ENCODE measurements at places on chromosomes 2 and 18.

DNA sequence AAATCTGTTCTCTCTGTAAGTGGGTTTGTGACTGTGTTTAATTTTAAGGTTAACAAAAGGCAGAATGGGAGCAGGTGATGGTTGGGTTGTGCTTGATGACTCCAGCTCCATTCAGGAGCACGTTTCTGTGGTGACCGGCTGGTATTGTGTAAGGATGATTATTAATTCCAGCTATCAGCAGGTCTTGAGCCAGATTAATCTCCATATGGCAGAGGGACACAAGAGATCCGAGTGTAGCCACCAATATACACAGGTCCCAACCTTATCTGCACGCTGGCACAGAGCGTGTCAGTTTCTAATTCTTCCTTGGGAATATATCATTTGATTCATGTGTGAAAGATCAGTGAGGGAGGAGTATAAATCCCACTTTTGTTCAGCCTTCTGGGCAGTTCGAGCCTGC, 199.0 kb upstream of the DCC start:
- DNase-seq: no peak

DNA sequence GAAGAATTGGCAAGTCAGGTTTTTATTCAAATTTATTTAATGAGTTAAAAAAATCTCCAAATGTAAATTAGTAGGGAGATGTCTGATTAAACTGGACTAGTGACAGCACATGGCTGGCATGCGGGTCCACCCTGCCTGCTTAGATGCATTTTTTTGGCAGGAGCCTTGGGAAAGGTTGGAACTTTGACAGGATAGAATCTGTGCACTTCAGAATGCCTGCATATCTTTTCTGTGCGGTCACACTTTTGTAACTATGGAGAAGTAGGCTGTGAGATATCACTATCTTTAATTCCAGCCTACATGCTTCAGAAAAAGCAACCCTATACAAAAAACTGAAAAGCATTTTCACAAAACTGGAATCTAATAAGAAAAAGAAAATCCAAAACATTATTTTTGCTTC, 317.8 kb downstream of the MBD2 start:
- no peak for DNase-seq

- no peak for DNase-seq
Measured at GRCh38 chr18:55355223-55355622, 232.8 kb downstream of the TCF4 start.

- peak; percentile 75 for DNase-seq
Measured at GRCh38 chr2:207768168-207768865, 1.4 kb downstream of the FZD5 start.

GRCh38 chr2:120310136-120310535, 35.8 kb upstream of the INHBB start:
- DNase-seq: peak; percentile 76

- no peak for DNase-seq
Measured at GRCh38 chr2:182133195-182133891, 147.7 kb downstream of the PPP1R1C start.

GRCh38 chr2:66581339-66582103, 146.6 kb downstream of the MEIS1 start:
- DNase-seq: peak; percentile 83

GRCh38 chr2:239294571-239295054, 106.2 kb downstream of the HDAC4 start:
- peak; percentile 26 for DNase-seq

DNA sequence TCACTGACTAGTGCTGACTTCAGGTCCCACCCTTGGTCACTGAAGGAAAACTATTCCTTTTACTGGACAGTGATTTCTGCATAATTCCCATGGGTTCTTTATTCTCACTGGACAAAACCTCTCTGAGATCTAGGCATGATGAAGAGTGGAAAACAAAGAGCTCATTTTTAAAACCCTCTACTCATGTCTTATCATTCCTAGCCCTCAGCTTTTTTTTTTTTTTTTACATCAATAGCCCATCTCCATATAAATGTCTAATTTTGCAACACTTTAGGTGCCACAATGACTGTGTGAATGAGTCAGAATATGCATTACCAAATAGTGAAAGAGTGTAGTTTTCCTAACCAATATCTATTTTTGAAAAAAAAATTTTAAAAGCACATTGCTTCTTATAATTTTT, 74.8 kb downstream of the TCF4 start:
- DNase-seq: no peak

- no peak for DNase-seq
Measured at GRCh38 chr2:7685342-7686015, 768.3 kb downstream of the RNF144A start.

DNA sequence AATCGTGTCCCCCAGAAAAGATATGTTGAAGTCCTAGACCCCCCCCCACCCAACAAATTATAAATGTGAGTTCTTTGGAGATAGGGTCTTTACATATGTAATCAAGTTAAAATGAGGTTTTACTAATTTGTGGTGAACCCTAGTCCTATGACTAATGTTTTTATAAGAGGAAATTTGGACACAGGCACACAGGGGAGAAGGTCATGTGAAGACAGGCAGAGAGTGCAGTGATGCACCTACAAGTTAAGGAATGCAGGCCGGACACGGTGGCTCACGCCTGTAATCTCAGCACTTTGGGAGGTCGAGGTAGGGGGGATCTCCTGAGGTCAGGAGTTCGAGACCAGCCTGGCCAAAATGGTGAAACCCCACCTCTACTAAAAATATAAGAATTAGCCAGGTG, 5.8 kb upstream of the PMAIP1 start:
- DNase-seq: peak; percentile 5

GRCh38 chr2:28394331-28394877, 1.7 kb downstream of the FOSL2 start:
- DNase-seq: no peak

DNA sequence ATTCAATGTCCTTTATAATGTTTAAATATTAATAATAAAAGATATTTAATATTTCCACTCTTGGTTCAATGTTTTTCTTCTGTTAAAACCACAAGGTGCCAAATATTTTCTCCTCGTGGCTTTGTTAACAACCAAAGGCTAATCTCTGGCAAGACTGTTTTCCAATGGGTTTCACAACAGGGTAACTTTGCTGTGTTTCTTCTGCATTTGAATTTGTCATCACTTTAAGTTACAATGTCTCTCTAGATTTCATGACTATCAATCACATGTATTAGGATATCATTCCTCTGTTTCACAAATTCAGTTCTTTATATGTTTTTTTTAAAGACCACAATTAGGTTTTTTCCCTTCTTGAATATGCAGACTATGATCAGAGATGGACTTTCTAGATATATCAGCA, 469.8 kb upstream of the ACVR2A start:
- DNase-seq: no peak

- DNase-seq: no peak
Measured at GRCh38 chr2:120108749-120109148, 95.9 kb downstream of the EPB41L5 start.

DNA sequence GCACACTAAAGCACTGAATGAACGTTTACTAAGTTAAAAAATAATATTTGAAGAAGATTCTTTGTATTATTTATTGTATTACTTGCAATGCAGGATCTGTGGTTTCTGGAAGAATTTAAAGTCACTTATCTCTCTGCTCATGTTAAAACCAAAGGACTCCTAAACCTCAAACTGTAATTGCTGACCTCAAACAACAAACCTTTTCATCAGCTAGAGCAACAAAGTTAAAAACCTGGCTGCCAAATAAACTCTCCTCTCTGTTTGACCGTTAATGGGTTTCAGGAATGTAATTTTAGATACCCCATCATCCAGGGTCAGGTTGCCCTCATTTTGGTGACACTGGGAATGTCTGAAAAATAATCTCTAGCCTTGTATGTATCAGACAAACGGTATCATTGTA, 239.1 kb downstream of the TGIF1 start:
- peak; percentile 10 for DNase-seq

DNA sequence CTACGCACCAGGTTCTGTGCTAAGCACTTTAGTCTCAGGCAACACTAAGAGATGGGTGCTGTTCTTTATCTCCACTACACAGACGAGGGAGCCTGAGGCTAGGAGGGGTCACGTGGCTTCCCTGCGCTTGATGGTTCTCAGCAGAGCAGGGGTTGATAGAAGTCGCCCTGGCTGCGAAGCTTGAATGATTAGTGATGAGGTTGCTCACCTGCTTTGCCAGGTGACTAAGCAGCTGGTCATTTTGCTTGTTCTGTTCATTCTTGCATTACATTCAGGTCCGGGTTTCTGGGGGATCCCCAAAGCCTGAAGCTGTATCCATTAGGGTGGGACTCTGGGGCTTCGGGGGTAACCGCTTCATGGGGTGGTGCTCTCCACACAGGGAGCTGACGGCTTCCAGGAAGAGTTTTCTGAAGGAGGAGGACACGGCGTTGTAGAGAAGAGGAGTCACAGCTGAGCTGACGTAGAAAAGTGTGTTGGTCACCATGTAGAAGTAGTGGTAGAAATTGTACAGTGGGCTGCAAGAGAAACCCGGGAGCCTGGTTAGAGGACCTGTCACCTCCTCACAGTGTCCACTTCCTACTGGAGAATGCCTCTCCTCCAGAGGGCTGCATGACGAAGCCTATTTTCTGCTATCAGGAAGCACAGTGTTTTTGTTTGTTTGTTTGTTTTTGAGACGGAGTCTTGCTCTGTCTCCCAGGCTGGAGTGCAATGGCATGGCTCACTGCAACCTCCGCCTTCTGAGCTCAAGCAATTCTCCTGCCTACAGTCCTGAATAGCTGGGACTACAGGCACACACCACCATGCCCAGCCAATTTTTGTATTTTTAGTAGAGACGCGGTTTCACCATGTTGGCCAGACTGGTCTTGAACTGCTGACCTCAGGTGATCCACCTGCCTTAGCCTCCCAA, 11.5 kb downstream of the NTSR2 start:
- DNase-seq: no peak

GRCh38 chr2:144424559-144425240, 95.2 kb downstream of the ZEB2 start:
- no peak for DNase-seq

DNA sequence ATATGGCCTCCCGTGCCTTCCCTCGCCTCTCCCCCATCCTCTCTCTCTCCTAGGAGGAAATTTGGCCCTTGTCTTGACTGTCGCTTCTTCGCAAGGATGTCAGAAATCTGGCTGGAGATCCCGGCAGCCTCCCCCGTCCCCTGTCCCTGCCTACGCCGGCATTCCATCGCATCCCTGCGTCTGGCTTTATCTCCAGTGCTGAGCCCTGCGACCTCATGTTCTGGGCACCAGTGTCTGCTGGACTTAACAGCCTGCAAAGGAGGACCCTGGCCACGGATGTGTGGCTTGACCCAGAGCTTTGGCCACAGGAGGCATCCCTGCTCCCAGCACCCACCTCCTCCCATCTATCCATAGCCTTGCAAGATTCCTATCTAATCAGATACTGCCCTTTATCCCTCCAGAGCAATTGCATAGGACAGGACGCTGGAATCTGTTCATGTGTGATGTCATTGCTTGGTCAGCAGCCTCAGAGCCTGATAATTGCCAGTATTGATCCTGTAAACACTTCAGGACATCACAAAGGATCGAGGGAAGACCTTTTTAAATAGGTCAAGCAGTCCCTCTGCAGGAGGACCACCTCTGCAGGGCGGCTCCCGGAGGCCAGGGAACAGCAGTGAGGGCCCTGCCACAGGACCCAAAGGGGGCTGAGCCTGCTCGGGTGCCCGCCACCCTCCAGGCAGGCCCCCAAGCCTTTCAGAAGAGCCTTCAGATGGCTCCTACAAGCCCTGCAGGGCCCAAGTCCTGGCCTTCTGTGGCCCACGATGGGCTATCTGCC, 168.2 kb downstream of the TWIST2 start:
- DNase-seq: peak; percentile 39
